ENCODE measurements at places on chromosomes 11 and 22.

DNA sequence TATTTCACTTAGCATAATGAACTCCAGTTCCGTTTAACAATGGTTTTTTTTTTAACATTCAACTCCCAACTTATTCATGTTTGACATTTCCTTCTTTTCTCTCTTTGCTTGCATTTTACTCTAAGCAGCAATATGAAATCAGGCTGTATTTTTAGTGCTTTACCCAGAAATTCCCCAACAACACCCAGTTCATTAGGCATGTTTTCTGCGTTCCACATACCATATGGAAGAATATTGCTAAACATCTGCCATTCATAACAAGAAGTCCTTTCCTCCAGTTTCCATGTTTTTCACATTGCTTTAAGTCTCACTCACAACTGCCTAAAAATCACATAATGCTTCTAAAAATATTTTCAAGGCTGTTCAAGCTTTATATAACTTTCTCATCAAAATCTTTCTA, 45.8 kb downstream of the PLAAT5 start:
- no peak for DNase-seq

- no peak for DNase-seq
Measured at GRCh38 chr11:57899378-57899777, 124.3 kb upstream of the OR9Q1 start.

GRCh38 chr11:2826679-2827056, 58.9 kb downstream of the CDKN1C start:
- DNase-seq: no peak

GRCh38 chr11:26688701-26689100, 33.2 kb downstream of the SLC5A12 start:
- DNase-seq: no peak

DNA sequence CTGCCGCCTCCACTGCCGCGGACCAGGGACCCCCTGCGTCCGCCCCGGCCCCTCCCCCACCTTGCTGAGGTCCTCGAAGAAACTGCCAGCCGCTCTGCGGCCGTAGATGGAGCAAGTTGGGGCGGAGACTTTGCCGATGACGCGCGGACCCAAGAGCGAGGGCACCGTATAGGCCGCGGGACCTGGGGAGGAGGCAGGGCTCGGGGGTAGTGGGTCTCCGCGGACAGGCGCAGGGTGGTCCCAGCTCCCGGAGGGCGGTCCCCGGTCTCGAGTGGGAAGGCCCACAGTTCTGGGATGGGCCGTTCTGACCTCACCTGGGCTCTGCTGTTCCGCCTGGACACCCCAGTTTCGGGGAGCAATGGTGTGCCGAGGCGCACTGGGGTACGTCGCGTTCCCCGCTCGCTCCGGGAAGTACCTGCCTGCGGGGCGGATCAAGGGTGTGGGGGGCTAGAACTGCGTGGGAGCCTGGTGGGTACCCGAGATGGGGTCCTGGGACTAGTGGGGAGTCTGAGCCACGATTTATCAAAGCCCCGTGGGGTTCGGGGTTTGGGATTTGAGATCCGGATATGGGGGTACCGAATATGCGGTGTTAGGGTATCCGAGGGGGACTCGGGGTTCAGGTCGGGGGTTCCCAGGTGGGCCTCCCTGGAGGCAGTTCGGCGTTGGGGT, 1.2 kb upstream of the TYMP start:
- DNase-seq: peak; percentile 42

DNA sequence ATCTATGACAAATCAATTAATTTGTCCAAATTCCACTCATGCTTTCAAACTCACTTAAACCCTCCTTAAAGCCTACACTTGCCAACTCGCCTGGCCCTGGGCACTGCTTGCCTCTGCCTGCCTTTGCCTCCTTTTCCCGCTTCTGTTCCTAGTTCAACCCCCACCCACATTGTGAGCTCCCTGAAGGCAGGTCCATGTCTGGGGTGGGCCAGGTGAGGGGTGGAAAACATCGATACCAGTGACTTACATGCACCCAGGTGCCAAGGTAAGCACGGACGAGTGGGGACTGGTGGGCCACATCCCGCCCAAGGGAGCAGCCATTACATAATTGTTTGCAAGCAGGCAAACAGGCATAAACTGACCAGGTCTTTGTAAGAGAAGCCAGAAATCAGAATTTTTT, 146.2 kb downstream of the ST3GAL4 start:
- DNase-seq: no peak

GRCh38 chr22:37109242-37109917, at the start of gene TMPRSS6:
Gene TMPRSS6 (minus strand): TSS chr22:37109713. CDS start chr22:37103417, 6,296 bp downstream.
- no peak for DNase-seq

- no peak for DNase-seq
Measured at GRCh38 chr11:87722756-87723565, 452.3 kb downstream of the RAB38 start.

GRCh38 chr11:65642014-65642671, 4.2 kb downstream of the SIPA1 start:
- DNase-seq: no peak

DNA sequence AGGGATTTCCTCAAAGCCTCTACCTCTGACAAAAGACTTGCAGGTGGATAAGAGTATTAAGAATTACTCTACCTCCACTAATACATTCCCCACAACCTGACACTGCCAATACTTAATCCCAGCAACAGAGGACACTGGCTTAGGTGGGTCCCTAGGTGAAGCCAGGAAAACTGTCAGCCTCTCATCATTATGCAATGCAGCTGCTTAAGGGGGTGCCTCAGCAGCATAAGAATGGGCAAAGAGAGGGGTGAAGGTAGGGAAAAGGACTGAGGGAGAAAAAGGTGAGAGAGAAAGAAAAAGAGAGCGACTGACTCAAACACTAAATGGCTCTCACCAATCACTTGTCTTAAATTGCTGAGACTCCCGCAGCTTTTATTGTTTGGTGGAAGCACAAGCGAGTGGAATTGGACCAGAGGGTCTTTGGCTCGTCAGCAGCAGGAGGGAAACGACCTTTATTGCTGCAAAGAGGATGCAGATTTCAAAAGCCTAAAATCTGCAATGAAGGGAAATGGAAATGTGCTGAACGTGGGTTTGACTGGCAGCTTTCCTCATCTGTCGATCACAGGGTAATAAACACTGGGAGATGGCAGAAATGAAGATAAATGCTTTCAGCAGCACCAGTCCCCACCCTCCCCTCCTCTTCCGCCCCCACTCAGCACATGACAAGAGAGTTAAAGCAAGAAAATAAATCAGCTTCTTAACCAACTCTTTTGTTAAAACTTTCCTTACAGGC, 64.9 kb upstream of the CHRM4 start:
- no peak for DNase-seq

DNA sequence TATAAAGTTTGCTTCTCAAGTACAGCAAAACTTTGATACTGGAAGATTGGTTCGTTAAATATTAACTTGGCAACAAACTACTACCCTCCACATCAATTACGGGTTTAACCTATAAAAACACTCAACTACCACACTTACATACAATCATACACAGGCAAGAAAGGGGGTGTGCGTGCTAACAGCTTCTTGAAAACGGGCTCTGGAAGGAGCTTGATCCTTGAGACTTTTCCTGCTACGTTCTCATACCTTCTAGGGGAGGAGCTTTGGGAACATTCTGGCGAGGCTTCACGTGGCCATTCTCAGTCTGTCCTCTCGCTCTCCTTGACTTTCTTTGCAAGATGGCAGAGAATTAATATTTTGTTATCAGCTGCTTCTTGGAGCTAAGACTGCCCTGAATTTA, 6.8 kb upstream of the ESAM start:
- DNase-seq: no peak

DNA sequence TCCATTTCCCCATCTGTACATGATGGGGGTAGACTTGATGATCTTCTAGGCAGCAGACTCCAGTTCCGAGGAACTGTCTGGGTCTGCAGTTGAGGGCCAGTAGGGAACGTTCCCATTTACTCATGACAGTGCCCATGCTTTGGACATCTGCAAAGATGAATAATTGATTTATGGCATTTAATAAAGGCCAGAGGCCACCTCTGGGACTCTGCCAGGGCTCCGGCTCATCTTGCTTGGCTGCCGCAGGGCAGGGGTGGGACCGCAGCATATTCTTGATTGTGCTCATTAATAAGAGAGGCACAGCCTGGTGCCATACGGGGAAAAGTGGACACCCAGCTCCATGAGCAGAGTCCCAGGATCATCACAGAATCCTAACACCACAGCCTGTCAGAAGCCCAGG, 28.1 kb upstream of the KLHL35 start:
- no peak for DNase-seq

DNA sequence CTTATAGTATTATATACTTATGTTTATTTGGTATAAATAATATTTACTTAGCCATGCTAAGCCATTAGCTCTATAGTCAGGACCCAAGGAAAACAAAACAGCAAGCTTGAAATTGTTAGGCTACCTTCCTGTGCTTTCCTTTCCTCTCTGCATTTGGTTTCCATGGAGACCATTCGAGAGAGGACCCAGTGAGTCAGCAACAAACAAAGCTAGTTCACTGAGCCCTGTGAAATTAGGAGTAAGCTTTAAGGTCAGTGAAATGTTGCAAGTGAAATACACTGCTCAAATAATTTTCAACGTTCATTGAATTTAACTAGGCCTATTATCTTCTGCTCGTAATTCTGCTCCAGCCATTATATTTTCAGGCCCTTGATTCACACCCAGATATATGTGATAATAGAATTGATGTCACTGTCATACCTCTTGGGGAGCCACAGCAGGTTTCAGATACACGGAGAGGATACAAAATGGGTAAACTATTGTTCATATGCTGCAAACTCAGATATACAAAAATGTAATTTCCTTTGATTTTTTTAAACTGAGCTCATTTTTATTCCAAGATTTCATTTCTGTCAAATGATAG, 9.1 kb upstream of the OR10D3 start:
- peak; percentile 2 for DNase-seq
